ENCODE measurements at places on chromosomes 2 and 18.

DNA sequence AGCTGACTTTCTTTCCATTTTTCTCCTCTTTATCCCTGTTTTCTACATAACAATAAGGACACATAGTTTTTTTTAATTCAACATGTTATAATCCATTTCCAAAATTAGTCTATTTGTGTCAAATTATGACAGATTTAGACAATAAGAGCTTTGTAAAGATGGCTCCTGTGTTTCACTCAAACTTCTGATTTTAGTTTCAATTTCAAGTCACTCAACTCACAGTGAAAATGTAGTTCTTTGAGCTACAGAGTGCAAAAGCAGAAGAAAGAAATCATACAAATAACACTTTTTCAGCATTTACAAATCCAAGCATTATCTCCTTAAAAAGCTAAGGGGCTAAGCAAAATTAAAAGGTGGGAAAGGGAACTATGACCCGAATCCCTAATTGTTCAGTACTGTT lies 340.7 kb upstream of the TRIB2 start:
- no peak for DNase-seq

DNA sequence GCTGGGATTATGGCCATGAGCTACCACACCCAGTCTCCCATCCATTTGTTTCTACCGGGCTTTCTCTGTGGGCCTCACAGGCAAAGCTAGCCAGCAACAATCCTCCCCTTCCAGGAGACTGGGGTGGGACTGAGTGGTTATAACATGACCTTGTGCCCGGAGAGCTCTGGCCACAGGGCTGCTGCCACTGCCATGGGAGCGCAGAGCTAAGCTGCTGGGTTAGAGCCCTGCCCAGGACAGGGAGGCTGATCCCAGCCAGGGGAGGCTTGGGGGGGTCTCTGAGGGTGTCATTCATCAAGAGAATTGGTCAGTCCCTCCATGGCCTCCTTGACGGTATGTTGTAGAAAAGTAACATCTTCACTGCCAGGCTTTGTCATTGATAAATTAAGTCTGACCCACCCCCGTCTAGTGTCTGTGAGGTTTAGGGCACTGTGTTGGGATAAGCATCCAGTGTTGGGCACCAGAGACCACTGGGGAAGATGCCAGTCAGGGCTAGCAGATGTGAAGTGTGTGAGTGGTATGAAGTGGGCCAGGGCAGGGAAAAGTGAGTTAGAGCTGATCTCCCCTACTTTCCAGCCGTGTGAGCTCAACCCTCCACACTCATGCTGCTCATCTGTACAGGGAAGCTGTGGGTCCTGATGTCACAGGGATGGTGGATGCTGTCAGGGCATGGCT lies 368.4 kb upstream of the HS6ST1 start:
- DNase-seq, result no peak

DNA sequence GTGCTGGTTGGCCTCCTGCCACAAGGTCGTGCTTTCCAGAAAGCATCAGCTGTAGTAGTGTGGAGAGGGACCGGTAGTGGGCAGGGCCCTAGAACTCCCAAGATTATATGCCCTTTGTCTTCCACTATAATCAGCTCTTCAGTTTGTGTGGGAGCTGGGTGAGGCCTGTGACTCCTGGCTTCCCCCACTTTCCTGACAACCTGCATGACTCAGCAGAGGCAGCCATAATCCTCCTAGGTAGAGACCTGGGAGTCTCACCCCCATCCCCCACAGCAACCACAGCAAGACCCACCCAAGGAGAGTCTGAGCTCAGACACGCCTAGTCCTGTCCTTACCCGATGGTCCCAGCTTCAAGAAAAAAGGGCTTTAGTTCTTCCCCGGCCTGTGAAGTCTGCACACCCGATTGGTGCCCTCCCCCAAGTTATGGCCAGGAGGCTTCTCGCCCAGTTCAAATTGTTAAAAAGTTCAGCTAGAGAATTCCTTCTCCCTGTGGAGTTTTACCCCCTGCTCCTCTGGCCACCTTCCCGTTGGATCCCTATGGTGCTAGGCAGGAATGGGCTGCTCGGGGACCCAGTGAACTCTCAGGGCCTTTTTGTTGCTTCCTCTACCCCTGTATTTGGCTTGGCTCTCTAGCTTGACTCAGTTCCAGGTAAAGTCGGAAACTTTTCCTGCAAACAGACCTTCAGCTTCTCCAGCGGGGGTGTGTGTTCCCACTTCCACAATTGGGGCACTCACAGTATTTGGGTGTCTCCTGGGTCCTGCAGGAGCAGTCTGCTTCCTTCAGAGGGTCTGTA lies 57.8 kb upstream of the FAM237A start:
- DNase-seq, result no peak

GRCh38 chr2:71801969-71802368 lies 345.7 kb downstream of the CYP26B1 start:
- no peak for DNase-seq

DNA sequence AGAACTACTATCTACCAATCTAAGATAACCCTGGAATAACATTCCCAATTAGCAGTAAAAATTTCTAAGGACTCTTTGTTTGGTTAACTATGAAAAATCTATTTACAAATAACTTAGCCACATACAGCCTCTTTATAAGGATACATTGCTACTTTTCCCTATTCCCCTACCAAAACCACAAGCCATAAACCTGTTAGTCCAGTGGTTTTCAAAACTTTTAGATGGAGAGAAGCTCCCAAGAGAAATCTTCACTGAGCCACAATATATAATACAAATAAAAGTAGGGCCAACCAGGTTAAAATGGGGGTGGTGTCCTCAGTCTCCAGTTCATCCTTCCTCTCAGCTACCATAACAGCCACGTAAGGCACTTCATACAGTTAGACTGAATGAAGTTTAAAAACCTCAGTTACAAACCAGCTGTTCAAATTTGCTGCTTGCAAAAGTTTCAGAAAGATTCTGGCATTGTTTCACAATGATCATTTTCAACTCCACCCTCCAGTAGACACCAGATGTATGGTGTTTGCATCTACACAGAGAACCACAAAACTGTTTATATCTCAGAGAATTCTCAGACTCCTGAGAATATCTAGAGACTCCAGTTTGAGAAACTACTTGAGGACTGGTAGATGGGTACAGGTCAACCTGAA lies 26.0 kb downstream of the SOS1 start:
- no peak for DNase-seq

DNA sequence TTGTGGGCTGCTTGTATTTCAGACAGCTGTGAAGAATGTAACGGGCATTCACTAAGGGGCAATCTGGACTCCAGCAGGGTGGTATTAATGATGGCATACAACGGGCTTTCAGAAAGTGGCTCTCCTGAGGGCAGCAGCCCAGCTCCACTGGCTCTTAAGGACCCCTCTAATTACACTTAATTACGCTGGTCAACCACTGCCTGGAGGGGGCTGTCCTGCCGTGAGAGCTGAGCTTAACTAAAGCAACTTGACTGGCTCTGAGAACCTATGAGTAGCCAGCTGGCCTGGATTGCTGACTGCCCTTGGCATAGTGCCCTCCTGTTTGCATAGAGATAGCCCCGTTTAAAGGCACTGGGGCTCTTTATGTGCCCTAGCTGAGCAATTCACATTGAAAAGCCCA lies 3.8 kb downstream of the LIPG start:
- DNase-seq, result no peak

GRCh38 chr18:12066910-12067511 lies 26.6 kb upstream of the ANKRD62 start:
- DNase-seq, result no peak

GRCh38 chr2:188523919-188524318 lies 232.2 kb downstream of the GULP1 start:
- DNase-seq, result no peak

- DNase-seq, result no peak
Observed at GRCh38 chr2:67952066-67952465, 110.7 kb downstream of the C1D start.

DNA sequence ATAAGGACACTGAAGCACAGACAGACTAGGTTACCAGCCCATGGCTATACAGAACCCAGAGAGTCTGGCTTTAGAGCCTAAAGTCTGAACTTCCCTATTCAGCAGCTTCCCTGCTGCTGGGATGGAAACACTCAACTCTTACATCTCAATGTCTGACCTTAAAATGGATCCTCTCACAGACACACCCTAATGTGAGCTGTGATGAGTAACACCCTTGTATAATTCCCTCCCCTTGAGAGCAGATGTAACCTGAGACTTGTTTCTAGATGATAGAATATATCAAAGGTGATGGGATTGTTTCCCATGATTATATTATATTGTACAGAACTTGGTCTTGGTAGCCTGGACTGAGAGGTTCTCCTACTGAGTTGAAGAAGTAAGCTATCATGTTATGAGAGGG lies 577.1 kb upstream of the KLHL29 start:
- no peak for DNase-seq

DNA sequence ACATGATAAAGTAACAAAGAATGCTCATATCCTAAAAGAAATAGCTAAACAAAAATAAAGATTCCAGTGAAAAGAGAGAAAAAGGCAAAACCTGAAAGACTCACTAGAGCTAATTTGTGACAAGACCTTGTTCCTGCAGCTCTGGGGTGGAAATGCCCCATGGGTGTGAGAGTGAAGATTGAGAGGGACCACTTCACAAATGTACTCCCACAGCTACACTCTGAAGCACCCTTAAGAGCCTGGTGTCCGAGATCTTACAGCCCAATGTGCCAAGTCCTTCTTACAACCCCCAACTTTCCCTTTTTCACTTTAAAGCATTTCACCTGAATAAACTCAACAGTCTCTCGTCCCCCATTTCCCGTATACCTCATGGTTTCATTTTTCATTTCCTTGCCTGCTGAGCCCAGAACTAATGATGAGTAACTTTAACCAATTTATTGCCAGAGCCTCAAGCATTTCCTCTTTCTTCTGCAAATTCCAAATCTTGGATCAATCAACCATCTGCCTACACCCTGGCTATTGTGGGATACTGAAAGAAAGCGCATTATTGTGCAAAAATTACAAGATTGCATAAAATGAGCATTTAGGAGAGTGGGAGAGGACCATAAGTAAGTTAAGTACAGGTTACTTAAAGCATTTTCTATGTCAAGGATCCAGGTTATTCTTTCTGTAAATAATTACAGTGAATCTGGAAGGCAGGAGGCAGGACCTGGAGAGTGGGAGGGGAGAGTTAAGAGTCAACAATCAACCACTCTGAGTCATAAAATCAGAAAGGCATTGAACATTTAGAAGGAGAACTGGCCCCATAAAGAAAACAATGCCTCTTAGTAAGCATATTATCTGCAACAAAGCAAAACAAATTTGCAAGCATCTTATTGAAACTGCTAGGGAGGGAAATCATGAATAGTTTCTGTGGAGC lies 804.4 kb upstream of the CELF4 start:
- DNase-seq, result no peak

DNA sequence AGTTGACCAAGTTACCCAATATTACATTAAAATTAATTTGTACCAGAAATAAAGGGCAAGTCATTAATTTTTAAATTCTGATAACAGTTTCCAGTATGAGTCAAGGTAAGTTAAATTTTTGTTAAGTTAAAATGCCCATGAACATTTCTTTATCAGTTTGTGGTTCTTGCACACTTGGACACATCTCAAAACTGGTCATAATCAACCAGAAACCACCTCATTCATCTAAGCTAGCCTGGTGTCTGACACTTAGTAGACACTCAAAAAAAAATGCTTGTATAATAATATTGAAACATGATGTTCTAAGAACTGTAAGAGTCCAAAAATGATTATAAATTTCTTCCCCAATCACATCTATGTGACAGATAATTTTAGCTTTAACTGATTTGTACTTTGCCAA lies 62.4 kb downstream of the SATB2 start:
- DNase-seq, result no peak

DNA sequence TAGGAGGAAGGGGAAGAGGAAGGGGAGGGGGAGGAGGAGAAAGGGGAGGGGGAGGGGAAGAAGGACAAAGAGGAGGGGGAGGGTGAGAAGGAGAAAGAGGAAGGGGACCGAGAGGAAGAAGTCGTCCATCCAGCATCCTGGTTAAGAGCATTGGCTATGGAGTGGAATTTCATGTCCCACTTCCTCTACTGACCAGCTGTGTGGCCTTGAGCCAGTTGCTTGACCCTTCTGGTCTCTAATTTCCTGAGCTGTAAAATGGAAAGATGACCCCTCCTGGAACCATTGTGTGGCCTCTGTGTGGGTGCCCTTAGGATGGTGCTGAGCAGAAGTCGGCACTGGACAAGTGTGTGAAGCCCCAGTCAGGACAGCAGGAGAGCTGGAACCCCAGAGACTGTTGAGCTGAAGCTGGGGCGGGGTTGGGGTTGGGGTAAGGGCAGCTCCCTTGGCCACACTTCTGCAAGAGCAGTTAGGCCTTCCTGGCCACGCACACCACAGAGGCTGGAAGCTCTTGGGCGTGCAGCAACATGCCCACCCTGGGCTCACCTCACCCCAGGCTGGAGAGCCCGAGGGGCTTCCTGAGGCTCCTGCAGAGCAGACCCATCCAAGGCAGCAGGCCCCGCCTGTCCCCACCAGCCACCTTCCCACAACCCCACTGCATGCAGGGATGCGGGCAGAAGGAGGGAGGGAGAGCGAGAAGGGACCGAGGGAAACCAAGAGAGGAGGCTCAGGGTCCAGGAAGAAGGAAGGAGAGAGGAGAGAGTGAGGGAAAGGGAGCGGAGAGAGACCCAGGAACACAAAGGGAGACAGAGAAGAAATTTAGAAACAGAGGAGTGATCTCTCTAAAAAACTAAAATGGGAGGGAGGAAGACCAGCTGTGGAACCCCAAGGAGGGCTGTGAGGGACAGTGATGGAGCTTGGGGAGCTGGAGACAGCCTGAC lies 16.2 kb downstream of the ADRA2B start:
- no peak for DNase-seq

DNA sequence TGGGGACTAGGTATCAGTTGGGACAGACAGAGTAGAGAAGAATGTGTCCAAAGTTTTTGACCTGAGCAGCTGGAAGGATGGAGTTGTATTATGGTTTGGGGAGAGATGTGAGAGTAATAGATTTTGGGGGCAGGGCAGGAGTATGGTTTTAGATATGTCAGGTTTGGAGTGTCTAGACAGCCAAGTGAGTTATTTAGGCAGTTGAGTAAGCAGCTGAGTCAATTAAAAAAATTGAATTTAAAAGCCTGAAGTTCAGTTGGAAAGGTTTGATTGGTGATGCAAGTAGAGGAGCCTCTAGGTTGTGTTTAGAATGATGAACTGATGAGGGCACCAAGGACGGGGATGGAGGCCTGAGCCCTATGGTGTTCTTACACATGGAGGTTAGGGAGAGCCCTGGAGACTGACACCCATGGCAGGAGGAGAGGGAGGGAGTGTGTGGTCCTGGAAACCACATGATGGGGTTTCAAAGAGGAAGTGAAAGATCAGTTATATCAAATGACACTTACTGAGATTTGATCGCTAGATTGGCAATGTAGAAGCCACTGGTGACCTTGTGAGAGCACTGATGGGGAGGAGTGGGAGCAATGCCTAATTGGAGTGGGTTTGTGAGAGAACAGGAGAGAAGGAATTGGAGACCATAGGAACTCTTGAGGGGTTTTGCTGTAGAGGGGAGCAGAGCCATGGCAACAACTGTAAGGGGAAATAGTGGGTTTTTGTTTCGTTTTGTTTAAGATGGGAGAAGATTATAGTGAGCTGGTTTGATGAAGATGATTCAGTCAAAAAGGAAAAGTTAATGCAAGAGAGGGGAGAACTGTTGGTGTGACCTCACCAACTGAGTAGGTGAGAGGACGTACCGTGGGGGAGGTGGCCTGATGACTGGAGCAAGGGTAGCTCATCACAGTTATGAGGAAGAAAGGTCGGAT lies 10.3 kb downstream of the ITGA6 start:
- no peak for DNase-seq

- DNase-seq, result no peak
Observed at GRCh38 chr2:156581280-156581679, 145.1 kb downstream of the GPD2 start.

- no peak for DNase-seq
Observed at GRCh38 chr2:128516938-128517337, 198.3 kb upstream of the HS6ST1 start.

GRCh38 chr2:160114020-160114419 lies 51.6 kb upstream of the PLA2R1 start:
- no peak for DNase-seq

GRCh38 chr2:240974771-240975572 lies 23.4 kb upstream of the SNED1 start:
- no peak for DNase-seq

Data from stimulated activated CD8-positive, alpha-beta memory T cell treated with anti-CD3 and anti-CD28 coated beads, Interleukin-4, amount 100 ng/mL, for 1 hour (primary cell).